ENCODE measurements at places on chromosomes 2 and 18.
A peak's percentile ranks its signal among the peaks of the same experiment; 100 is the strongest.

GRCh38 chr2:55761024-55761423 lies 67.4 kb upstream of the PNPT1 start:
- no peak for DNase-seq

- DNase-seq, result no peak
These were observed 19.8 kb downstream of the SMAD7 start for GRCh38 chr18:48930926-48931325.

DNA sequence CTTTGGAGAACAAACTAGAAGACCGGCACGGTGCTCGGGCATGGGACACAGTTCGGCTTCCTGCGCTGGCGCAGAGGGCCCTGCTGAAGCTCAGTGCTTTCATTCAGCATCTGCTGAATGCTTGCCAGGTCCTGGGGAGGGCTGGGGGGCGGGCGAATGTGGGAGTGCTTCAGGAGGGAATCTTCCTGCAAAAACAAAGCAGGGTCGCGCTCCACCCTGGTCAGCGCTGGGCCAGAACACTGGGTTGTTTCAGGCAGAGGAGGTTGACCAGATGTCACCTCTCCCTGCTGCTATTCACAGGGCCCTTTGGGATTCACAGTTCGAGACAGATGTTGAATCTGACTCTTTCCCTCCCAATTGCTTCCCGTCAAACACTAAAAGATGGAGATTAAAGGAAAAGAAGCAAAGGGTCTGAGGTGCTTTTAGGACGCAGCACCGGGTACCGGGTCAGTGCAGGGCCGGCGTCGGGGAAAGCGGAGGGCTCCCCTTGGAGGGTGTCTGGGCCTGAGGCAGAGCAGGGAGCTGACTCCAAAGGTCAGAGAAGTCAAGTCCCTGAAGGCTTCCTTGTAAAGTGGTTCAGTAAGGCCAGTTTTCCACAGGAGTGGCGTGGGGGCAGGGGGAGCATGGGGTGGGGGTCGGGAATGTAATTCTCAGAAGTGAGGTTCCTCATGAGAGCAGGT lies 82.1 kb upstream of the PXDN start:
- DNase-seq, result no peak

- no peak for DNase-seq
These were observed 169.7 kb downstream of the CDCA7 start for GRCh38 chr2:173524256-173524955.

GRCh38 chr18:46567196-46567595 lies 89.8 kb downstream of the LOXHD1 start:
- DNase-seq, result no peak

DNA sequence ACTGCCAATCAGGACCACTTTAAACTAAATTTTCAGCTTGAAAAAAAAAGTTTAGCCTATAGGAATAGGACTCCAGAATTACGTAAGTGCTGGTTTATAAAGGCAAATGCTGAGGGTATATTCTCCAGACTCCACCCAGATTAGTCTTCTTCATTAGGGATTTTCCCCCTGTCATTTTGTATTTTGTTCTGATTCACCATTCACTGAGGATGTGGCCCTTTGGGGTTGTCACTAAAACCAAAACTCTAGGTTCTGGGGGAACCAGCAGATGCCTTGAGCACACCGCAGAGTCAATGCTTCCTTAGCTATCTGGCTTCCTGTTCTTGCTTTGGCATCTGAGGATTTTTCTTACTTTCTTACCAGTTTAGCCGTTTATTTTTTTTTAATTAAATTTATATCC lies 10.5 kb downstream of the SCYGR4 start:
- DNase-seq, result no peak

- no peak for DNase-seq
These were observed 222.6 kb upstream of the SPRED2 start for GRCh38 chr2:65655000-65655399.

DNA sequence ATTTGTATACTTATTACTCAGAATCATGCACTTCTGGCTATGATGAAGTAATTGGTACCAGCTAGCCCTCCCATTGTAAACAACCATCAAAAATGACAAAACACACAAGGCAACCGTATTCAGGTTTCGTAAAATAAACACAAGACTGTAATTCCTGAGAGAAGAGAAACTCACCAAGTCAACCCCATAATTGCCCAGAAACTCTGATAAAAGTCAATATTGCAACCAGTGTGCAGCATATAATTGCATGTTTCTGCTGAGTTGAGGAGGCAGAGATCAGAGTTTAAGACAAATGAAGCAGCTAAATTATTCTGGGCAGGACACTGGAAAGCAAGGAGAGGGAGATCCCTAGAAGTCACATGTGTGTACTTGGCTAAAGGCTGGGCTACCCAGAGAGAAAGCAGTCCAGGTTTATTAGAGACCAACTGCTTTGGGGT lies 90.3 kb downstream of the ROCK2 start:
- DNase-seq, result no peak

GRCh38 chr2:42770288-42771131 lies 6.6 kb upstream of the OXER1 start:
- peak; percentile 70 for DNase-seq

DNA sequence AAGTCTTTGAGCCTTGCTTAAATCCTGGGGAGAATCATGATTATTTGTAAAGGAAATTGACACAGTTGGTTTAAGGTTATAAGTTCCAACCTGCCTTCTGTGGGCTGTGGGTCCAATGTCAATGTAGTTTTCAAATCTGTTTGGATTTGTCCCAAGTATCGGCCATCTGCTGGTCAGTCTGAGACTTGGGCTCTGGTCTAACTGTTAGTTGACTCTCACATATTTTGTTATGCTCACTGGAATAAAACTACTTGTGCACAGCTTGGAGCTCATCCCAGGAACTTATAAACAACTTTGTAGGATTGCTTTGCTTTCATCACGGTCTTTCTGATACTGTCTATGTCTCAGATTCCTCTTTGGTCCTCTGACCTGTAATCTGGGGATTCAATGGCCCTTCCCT lies 1026.2 kb upstream of the ZEB2 start:
- DNase-seq, result peak; percentile 19

DNA sequence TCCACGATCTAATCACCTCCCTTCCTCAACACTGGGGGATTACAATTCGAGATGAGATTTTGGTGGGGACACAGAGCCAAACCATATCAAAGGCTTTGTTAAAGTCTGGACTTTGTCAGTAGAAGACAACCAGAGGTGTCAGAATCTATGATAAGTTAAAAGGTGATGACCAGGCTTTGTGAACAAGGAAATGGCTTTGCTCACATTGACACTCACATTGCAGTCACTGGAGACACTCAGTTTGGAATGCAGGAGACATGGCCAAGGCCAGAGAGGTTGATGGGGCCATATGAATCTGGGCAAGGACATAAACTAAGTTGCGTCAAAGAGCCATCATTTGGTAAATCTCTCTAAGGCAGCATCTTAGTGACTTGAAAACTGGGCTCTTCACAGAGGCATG lies 678.2 kb upstream of the FSHR start:
- no peak for DNase-seq

- no peak for DNase-seq
These were observed 737.9 kb upstream of the SALL3 start for GRCh38 chr18:78241535-78242253.

DNA sequence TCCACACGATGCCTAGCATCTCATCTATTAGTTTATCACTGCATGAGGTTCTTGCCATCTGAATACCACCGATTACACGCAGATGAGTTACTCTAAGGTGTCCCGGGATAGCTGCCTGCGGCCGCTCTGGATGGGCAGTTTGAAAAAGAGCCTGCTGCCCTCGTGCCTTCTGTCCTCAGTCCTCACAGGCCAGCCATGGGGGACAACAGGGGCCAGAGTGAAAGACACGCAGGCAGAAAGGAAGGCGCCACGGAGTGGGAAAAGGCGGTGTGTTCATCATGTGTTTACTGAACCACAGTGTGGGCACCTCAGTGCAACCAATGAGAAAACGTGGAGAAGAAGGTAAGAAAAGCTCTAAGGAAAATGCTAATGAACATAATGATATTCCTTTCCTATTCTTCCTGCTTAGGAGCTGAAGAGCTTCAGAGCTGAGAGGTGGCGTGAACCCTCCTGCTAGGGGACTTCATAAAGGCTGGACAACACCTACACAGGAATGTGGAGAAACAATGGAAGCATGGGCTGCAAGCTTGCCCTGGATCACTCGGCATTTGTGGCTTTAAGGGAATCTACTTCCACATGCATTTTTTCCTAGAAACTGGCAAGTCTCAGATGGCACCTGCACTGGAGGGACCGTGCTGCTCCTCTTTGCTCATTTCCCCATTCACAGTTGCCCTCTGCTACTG lies 50.9 kb downstream of the CABYR start:
- DNase-seq, result no peak

- no peak for DNase-seq
These were observed 143.3 kb upstream of the KLHL29 start for GRCh38 chr2:23241611-23242245.

DNA sequence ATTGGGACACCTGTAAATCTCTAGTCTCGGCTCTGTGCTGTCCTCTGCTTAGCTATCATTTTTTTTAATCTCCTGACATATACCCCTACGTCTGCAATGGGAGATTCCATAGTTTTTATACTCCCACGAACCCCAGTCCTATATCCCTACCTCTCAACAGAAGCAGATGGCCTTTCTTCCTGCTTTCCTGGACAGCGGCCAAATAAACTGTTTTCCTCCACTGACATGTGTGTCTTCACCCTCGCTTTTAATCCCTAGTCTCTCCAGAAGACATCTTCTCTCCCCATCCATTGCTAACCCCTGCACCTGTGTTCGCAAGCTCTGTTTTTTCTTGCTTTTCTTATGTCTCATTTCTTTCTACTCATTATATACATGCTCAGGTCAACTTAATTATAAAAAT lies 395.4 kb downstream of the EPHA4 start:
- no peak for DNase-seq

DNA sequence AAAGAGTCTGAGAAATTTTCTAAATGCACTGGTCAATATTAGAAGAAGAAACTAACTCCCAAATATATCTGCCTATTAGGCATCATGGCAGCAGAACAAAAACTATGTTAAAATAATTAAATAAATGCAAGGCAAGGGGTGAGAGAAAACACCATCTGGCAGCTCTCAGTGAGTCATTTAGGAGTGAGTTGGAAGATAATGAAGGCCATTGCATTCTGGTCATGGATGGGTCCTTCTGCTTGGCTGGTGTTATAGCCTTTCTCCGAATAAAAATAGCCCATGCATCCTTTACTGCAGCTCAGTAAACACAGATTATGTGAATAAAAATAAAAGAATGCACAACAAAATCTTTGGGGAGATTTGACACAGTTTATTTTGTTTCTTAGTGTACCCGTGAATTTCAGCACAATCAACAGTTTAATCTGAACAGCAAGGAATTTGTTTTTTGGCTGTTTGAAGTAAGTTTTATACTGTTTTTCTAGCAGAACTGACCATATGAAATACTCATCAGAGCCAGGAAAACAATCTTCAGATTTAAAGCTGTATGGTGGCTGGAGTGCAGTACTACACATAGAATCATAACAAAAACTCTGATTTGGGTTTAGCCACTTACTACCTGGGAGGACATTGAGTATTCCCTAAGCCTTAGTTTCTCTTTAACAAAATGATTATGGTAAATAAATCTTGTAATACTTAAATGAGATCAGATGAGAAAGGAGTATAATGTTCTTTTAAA lies 225.1 kb upstream of the ITGA4 start:
- DNase-seq, result peak; percentile 45

- no peak for DNase-seq
These were observed 89.0 kb upstream of the ACSL3 start for GRCh38 chr2:222771832-222772231.

- no peak for DNase-seq
These were observed 300.1 kb downstream of the NDUFA10 start for GRCh38 chr2:239724851-239725550.

DNA sequence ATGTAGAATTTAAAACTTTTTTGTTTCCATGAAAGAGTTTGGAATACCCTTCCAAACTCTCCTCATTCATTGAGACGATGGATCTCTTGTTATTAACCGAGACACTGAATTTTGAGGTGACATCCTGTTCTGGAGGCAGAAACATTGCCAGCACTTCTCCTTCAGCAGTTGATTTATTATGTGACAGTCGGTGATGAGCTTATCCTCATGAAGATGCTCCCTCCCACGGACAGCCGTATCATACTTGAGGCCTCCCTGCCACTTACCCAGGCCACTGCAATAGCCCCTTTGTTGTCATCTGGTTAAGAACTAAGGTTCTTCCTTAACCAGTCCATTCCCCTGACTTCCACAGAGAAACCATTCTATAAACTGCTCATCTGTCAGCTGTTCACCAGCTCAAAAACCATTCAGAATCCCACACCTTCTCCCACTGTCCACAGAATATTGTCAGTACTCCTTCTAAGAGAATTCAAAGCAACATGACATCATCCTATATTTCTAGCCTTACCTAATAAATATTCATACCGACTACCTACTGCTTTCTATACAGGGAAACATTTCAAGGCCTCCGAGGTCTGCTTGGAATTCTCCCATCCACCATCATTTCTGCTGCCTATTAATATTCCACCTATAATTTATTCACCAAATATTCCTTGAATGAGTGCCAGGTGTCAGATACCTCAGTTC lies 139.0 kb upstream of the TRIB2 start:
- no peak for DNase-seq

DNA sequence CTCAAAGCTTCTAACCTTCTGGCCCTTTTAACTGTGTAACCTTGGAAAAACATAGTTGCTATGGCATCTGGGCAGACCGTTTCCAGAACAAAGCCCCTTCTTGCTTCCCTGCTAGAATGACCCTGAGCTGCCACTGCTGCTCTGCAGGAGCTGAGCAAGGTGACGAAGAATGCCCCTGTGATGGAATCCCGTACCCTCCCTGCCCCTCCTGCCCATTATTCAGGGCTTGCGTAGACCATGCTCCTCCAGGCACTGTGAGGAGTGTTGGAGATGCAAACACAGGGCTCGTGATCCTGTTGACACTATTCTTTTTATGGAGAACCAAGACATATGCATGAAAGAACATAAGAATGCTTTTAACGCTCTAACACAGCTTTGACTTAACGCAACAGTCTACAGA lies 191.1 kb downstream of the CDH2 start:
- no peak for DNase-seq

DNA sequence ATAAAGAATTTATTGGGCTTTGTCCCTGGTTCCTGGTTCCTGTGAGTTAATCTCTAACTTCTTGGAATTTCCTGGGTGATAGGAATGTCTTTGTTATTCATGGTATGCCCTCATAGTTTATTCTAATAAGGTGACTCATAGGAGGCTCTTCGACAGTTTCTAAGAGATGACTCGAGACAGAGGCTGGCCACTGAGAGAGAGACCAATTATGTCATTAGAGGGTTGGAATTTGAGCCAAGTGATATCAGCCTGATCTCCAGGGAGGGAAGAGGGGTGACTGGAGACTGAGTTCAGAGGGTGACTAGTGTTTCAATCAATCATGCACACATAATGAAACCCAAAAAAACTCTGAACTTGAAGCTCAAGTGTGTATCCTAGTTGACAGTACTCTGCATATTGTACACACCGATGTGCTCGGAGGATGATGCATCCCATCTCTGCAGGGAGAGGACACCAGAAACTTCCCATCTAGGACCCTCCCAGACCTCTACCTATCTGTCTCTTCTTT lies 185.7 kb downstream of the MTCL1 start:
- DNase-seq, result peak; percentile 80

GRCh38 chr2:60648191-60648590 lies 94.7 kb upstream of the BCL11A start:
- DNase-seq, result no peak

GRCh38 chr2:168939061-168939460 lies 38.0 kb downstream of the G6PC2 start:
- no peak for DNase-seq

GRCh38 chr18:74880706-74881278 lies 283.1 kb downstream of the ZNF407 start:
- no peak for DNase-seq

GRCh38 chr18:58455314-58456188 lies 173.3 kb downstream of the ALPK2 start:
- DNase-seq, result no peak

- DNase-seq, result peak; percentile 91
These were observed 124.6 kb downstream of the LRATD1 start for GRCh38 chr2:14756981-14757657.

Data from AG20443 (cell line).